Osteoblast (primary cell): ENCODE measurements at places on chromosomes 3 and 15. TPM values are rescaled to one million over a fixed set of nuclear protein-coding genes. Genes with fewer than 3 reads are reported as not detected.

DNA sequence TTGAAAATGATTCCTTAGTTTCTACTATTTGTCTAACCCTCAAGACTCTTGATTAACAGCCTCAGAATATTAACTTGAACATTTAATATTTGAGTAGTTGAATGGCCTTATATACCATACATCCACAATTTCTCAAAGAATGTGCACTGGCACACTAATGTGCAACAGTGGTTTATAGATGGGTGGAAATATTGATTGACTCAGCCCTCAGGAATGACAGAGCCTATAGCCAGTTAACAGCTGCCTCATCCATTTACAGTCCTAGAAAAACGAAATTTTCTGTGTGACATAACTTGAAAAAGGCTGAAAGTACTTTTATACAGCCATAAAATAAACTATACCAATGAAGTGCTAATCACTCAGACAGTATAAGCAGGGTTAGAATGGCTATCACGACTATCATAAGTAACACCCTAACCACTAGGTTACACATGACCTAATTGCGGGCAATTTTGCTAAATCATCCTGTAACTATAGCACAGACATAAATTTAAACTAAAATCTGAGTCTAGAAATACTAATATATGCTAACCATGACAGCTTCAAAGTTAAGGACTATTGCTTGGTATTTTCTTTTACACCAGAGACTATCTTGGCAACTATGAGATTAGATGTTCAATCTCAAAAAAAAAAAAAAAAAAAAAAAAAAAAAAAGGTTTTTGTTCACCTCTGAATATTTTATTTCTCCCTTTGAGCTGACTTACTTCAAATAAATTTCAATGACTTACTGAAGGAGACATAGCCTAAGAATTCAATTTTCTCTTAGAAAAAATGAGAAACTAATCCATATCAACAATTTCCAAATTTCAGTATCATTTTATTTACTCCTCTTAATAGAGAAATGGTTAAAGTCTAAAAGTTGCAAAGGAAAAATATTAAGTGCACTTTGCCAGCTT is 9.3 kb downstream of the SECISBP2L start:
- DNase-seq, result no peak
- no peaks in the 10 kb centered on the region for H3K27me3 ChIP-seq
- peaks cover 18% of the 10 kb centered on the region for H3K4me1 ChIP-seq
- peaks cover 26% of the 10 kb centered on the region for H3K36me3 ChIP-seq
- H3K4me3 ChIP-seq, result no peak overlapping the region

GRCh38 chr15:33788906-33789540 is 179.3 kb upstream of the CHRM5 start:
- no peaks in the 10 kb centered on the region for H3K36me3 ChIP-seq
- no peaks in the 10 kb centered on the region for H3K4me1 ChIP-seq
- DNase-seq, result peak; percentile 93
- H3K4me3 ChIP-seq, result peak overlapping the region; percentile 34
- peaks cover 2% of the 10 kb centered on the region for H3K27me3 ChIP-seq
- no peak overlapping the region for H3K27ac ChIP-seq

DNA sequence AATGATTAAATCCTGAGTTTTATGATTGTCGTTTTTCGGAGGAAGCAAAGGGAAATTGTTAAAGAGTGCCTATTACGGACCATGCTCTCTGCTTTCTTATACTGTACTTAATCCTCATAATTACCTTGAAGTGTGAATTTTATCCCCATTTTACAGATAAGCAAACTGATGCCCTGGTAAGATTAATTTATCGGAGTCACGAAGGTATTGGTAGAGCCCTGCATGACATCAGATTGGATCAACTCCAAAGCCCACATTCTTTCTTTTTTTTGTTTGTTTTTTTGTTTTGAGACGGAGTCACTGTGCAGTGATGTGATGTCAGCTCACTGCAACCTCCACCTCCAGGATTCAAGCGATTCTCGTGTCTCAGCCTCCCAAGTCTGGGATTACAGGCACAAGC is 1.6 kb upstream of the GNB4 start:
- no peak for DNase-seq
- H3K4me1 ChIP-seq, result peaks cover 18% of the 10 kb centered on the region
- no peak overlapping the region for H3K27ac ChIP-seq
- H3K4me3 ChIP-seq, result no peak overlapping the region

GRCh38 chr3:110791995-110792686 is 279.5 kb upstream of the NECTIN3 start:
- H3K4me3 ChIP-seq, result no peak overlapping the region
- H3K27ac ChIP-seq, result no peak overlapping the region
- DNase-seq, result no peak
- H3K27me3 ChIP-seq, result no peaks in the 10 kb centered on the region
- H3K36me3 ChIP-seq, result no peaks in the 10 kb centered on the region

GRCh38 chr15:67605871-67606270 is 63.4 kb downstream of the MAP2K5 start:
- no peak for DNase-seq
- no peaks in the 10 kb centered on the region for H3K36me3 ChIP-seq
- no peak overlapping the region for H3K4me3 ChIP-seq
- no peaks in the 10 kb centered on the region for H3K27me3 ChIP-seq
- H3K4me1 ChIP-seq, result peaks cover 5% of the 10 kb centered on the region
- H3K27ac ChIP-seq, result no peak overlapping the region

DNA sequence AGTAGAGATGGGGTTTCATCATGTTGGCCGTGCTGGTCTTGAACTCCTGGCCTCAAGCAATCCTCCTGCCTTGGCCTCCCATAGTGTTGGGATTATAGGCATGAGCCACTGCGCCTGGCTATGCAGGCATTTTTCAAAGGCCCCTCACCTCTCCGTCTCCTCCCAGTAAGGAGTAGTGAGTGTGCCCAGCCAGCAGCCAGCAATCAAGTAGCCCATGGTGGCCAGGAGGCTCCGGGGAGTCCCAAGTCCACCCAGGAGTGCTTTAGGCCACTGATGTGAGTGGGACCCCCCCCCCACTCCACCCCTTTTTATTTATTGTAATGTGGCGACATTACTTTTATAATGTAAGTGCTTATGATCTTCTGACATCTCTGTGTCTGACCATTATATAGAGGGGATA is 8.1 kb downstream of the ISG20 start:
- no peak overlapping the region for H3K27ac ChIP-seq
- H3K27me3 ChIP-seq, result no peaks in the 10 kb centered on the region
- DNase-seq, result no peak

DNA sequence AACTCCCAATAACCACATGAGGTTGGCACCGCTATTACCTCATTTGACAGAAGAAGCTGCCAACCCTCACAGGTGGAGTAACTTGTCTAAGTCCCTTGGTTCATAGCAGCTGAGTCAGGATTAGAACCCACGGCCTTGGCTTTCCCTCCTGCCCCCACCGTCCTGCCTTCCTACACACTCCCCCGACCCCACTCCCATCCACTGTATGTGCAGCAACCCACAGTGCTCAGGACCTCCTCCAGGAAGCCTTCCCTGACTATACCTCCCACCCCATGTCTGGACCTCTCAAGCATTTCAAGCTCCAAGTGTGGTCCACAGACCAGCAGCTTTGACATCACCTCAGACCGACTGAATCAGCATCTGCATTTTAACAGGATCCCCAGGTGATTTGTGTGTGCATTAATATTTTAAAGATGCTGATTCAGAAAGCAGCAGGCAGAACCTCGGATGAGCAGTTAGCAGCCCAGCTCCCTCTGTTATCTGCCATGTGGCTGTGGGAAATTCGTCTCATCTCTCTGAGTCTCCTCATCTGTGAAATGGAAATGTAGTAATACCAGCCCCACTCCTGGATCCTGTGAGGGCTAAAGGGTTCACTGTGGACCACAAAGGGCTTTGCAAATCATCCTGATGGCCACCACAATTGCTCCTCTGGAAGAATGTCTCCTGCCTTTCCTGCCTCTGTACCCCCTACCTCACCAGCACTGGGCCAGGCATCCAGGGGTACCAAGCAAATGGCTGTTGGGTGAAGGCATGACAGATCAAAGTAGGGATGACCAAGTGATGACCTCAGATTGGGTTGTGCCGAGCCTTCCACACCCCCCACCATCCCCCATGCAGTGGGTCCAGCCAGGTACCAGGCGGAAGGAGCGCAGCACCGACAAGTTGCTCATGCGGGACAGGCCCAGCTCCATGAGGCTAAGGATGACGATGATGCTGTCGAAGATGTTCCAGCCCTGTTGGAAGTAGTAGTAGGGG is 62.7 kb downstream of the SCN5A start:
- DNase-seq, result no peak
- H3K4me3 ChIP-seq, result no peak overlapping the region
- H3K4me1 ChIP-seq, result no peaks in the 10 kb centered on the region
- H3K27ac ChIP-seq, result no peak overlapping the region
- H3K27me3 ChIP-seq, result no peaks in the 10 kb centered on the region

- H3K4me3 ChIP-seq, result no peak overlapping the region
- H3K4me1 ChIP-seq, result peaks cover 24% of the 10 kb centered on the region
- DNase-seq, result peak; percentile 14
Measured at GRCh38 chr15:33152502-33153109, 41.9 kb downstream of the FMN1 start.

DNA sequence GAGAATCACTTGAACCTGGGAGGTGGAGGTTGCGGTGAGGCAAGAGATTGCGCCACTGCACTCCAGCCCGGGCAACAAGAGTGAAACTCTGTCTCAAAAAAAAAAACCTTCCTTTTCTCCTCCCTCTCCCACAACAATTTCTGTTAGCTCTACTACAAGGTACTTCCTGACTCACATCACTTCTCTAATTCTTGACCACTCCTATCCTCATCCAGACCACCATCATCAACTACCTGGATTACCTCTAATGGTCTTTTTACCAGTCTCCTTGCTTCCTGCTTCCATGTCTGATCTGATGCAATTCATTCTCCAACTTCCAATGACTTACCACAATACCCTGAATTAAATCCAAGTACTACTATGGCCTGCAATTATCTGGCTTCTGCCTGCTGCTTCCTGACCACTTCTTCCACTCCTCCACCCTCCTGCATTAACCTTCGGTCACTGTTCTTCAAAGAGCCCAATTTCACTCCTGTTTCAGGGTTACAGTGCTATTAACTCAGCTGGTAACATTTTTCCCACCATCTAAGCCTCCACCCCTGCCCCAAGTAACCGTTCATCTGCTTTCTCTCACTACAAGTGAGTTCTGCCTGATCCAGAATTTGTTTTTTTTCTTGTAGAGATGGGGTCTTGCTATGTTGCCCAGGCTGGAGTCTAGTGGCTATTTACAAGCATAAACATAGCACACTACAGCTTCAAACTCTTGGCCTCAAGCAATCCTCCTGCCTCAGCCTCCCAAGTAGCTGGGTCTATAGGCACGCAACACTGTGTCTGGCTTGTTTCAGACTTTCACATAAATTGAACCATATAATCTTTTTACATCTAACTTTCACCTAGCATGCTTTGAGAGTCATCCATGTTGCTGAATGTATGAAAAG is 27.8 kb downstream of the DCAF1 start:
- H3K4me1 ChIP-seq, result no peaks in the 10 kb centered on the region
- DNase-seq, result no peak
- H3K27ac ChIP-seq, result no peak overlapping the region
- no peaks in the 10 kb centered on the region for H3K27me3 ChIP-seq
- no peak overlapping the region for H3K4me3 ChIP-seq
- peaks cover 11% of the 10 kb centered on the region for H3K36me3 ChIP-seq

- no peaks in the 10 kb centered on the region for H3K27me3 ChIP-seq
- DNase-seq, result peak; percentile 79
- H3K27ac ChIP-seq, result peak overlapping the region; percentile 85
- peaks cover 19% of the 10 kb centered on the region for H3K4me1 ChIP-seq
- no peak overlapping the region for H3K4me3 ChIP-seq
Measured at GRCh38 chr3:15768421-15769255, 29.1 kb downstream of the ANKRD28 start.

DNA sequence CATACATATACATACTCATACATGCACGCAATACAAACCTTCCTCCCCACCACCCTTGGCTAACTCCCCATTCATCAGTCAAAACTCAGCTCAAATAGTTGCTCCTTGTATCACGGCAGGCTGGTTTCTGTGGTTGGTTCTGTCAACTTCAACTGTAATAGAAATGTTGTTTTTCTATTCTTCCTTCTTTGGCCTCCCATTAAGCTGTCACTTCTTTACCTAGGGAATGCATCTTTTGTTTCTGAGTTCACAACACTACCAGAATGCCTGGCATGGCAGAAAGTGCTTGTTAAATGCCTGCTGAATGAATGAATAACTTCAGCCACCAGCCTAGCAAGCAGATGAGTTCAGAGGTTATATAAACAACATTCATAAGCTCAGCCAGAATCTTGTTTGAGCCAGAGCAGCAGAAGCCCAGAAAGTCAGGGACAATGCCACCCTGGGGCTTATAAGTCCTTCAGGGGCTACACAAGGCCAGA is 63.1 kb downstream of the B3GALNT1 start:
- DNase-seq, result peak; percentile 44
- H3K4me1 ChIP-seq, result peaks cover 27% of the 10 kb centered on the region
- H3K27me3 ChIP-seq, result no peaks in the 10 kb centered on the region
- H3K36me3 ChIP-seq, result no peaks in the 10 kb centered on the region
- H3K27ac ChIP-seq, result peak overlapping the region; percentile 94

DNA sequence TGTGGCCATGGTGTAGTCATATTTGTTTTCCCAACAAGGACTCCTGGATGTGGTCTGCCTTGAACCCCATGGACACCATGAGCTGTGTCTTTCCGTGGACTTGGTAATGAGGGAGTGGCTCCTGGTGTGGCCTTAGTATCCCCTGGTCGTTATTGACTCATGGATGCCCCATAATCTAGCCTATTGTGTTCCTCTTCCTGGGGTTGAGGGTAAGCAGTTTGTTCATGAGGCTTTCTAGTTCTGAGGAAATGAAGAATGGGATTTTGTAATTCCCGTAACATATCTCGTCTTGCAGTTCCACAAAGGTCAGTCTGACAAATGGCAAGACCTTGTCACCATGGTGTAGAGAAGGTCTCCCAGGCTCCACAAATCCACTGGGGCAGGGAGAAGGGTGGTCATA is 22.6 kb downstream of the RAB7A start:
- DNase-seq, result no peak
- H3K4me3 ChIP-seq, result no peak overlapping the region
- H3K27ac ChIP-seq, result no peak overlapping the region
- peaks cover 8% of the 10 kb centered on the region for H3K36me3 ChIP-seq
- H3K4me1 ChIP-seq, result no peaks in the 10 kb centered on the region
- H3K27me3 ChIP-seq, result no peaks in the 10 kb centered on the region

GRCh38 chr15:96343113-96344059 is 12.9 kb downstream of the NR2F2 start:
- no peak for DNase-seq
- peaks cover 43% of the 10 kb centered on the region for H3K4me1 ChIP-seq
- H3K27me3 ChIP-seq, result no peaks in the 10 kb centered on the region
- H3K4me3 ChIP-seq, result no peak overlapping the region

DNA sequence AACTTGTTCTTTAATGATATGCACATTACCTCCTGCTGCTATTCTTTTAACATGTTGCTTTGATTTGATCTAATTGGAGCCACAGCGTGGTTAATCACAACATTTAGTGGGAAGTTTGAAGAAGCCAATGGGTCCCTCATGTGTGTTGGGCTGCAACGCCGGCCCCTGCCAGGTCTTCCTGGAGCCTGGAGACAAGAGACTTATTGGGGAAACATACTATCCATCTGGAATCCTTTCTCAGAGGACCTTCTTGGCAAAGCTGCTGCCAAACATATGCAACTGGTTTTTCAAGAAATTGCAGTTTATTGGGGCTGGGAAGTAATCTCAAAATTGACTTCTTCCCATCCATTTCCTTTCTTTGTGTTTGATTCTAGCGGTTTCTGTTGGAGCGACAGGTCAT is 396.3 kb upstream of the PROK2 start:
- H3K4me3 ChIP-seq, result no peak overlapping the region
- no peak overlapping the region for H3K27ac ChIP-seq
- no peaks in the 10 kb centered on the region for H3K36me3 ChIP-seq
- peaks cover 21% of the 10 kb centered on the region for H3K4me1 ChIP-seq

Gene C3orf22
- not detected in 2 replicates for total RNA-seq

Gene POLQ
- 1.4 and 1.5 TPM in 2 replicates for total RNA-seq

Gene ENTPD3
- 0.36 and 0.88 TPM in 2 replicates for total RNA-seq

- H3K4me1 ChIP-seq, result no peaks in the 10 kb centered on the region
- no peaks in the 10 kb centered on the region for H3K36me3 ChIP-seq
- DNase-seq, result no peak
- H3K4me3 ChIP-seq, result no peak overlapping the region
Measured at GRCh38 chr3:186519021-186519658, 25.0 kb downstream of the CRYGS start.
